Fibroblast of gingiva (primary cell): ENCODE measurements at places on chromosomes 2 and 18.

DNA sequence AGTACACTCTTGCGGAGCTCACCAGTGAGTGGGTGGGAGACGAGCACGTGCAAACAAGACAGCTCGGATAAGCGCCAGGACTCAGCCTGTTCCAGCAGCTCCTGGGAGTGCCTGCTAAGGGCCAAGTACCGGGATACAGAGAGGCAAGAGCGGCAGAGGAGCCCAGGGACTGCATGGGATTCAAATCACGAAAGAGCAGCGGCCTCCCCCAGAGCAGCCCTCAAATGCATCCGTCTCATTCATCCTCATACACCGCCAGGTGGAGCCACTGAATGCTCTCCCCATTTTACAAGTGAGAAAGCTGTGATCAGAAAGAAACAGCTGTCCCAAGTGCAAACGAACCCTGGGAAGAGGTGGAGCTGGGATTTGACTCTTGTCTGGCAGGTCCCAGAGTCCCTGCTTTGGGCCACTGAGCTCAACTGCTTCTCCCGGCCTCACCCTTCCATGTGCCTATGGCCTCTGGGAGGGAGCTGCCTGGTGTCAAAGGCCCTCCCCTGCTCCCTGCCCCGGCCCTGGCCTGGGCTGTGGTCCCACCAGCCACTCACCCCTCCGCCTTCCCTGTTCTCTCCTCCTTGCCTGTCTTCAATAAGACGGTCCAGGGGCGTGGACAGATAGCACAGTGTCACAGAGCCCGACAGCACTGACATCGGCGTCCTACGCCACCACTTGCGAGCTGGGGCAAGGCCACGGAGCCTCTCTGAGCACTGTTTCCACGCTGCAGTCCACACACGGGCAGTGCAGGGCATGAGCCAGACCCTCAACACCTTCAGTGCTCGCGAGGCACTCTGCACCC lies 72.8 kb upstream of the TAF1B start:
- DNase-seq, result peak; percentile 56

DNA sequence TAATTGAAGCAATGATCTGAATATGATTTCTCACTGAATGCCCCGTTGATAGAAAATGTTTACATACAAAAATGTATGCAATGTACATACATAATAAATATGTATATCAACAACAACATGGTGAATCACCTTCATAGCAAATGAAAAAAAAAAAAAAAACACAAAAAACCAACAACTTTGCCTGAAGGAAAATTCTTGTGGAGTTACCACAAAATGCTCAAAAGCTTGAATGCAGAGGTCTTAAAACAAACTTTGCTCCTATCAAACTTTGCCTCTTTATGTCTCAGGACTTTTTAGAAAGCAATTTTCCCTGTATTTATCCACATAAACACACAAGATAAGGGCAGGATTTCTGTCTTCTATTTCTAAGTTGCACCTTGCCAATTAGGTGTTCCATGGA lies 92.9 kb upstream of the SIX2 start:
- peak; percentile 18 for DNase-seq

DNA sequence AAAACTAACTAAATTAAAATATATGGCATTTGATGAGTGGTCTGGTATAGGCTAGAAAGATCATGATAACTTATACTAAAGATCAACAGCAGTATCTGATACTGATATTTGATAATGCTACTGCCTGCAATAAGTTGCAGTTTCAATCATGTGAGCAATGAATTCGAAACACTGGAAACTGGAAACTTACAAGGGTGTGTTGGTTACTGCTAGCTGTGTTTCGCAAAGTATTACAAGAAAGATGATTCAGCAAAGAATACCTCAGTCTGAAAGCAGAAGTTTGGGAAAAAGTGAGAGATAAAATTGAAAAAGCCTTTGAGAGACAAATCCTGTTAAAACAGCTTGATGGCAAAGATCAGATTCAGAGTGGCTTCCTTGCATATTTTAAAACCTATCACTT lies 294.5 kb downstream of the CCDC178 start:
- no peak for DNase-seq

- no peak for DNase-seq
These were observed 741.0 kb downstream of the PLCL1 start for GRCh38 chr2:198545411-198545810.

- DNase-seq, result peak; percentile 17
These were observed 150.6 kb upstream of the DOCK10 start for GRCh38 chr2:225192869-225193268.

GRCh38 chr2:73841912-73842738 lies 13.4 kb downstream of the STAMBP start:
- no peak for DNase-seq

DNA sequence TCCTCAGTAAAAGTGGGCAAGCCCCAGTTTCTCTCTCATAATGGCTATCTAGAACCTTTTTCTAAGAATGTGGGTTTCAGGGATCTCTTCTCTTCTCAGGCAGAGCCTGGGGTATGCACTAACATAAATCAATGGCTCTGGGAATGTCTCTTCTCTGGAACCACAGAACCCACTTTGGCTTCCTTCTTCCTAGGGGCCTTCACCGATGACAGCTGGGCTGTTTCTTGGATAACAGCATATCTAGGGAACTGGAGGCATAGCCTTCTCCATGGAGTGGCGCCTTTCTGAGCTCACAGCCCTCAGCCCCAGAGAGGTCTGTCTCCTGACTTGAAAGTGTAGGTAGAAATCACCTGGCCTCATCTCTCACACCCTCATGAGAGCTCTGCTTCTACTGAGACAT lies 247.9 kb downstream of the CLIP4 start:
- no peak for DNase-seq

GRCh38 chr2:22079583-22079982 lies 955.8 kb downstream of the TDRD15 start:
- no peak for DNase-seq
